Tibial artery (tissue), 4 donors: ENCODE measurements at places on chromosomes 16 and 17.
A peak's percentile ranks its signal among the peaks of the same experiment; 100 is the strongest.

DNA sequence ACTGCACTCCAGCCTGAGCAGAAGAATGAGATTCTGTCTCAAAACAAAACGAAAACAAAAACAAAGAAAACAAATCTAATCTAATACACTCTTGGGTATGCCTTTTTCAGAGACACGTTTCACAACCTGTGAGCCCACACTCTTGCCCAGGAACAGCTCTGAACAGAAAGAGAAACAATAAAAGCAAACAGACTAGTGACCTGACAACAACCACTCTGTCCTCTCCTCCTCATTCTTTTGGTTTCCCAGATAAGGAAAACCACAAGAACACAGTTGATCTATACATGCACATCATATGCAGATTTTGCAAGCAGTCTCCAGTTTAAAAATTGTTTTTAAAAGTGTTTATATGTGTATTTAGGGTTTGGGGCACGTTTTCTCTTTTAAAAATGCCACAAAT is 1.3 kb downstream of the MKS1 start:
- no peak overlapping the region for H3K27ac ChIP-seq
- no peaks in the 10 kb centered on the region for H3K27me3 ChIP-seq
- peaks cover 10% of the 10 kb centered on the region for H3K4me1 ChIP-seq
- peaks cover 13% of the 10 kb centered on the region for H3K36me3 ChIP-seq
- H3K4me3 ChIP-seq = no peak overlapping the region

DNA sequence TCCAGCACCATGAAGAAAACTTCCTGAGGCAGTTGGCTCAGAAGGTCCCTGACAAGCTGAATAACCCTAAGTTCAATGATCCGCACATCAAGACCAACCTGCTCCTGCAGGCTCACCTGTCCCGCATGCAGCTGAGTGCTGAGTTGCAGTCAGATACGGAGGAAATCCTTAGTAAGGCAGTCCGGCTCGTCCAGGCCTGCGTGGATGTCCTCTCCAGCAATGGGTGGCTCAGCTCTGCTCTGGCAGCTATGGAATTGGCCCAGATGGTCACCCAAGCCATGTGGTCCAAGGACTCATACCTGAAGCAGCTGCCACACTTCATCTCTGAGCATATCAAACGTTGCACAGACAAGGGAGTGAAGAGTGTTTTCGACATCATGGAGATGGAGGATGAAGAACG is 88.4 kb upstream of the SMURF2 start:
- DNase-seq = no peak
- no peak overlapping the region for H3K27ac ChIP-seq
- peaks cover 39% of the 10 kb centered on the region for H3K36me3 ChIP-seq
- H3K4me1 ChIP-seq = no peaks in the 10 kb centered on the region
- H3K4me3 ChIP-seq = no peak overlapping the region

GRCh38 chr17:36057911-36058310 is 6.2 kb upstream of the CCL18 start:
- no peak for DNase-seq
- H3K27ac ChIP-seq = no peak overlapping the region
- no peaks in the 10 kb centered on the region for H3K36me3 ChIP-seq
- H3K4me3 ChIP-seq = no peak overlapping the region
- H3K27me3 ChIP-seq = no peaks in the 10 kb centered on the region

DNA sequence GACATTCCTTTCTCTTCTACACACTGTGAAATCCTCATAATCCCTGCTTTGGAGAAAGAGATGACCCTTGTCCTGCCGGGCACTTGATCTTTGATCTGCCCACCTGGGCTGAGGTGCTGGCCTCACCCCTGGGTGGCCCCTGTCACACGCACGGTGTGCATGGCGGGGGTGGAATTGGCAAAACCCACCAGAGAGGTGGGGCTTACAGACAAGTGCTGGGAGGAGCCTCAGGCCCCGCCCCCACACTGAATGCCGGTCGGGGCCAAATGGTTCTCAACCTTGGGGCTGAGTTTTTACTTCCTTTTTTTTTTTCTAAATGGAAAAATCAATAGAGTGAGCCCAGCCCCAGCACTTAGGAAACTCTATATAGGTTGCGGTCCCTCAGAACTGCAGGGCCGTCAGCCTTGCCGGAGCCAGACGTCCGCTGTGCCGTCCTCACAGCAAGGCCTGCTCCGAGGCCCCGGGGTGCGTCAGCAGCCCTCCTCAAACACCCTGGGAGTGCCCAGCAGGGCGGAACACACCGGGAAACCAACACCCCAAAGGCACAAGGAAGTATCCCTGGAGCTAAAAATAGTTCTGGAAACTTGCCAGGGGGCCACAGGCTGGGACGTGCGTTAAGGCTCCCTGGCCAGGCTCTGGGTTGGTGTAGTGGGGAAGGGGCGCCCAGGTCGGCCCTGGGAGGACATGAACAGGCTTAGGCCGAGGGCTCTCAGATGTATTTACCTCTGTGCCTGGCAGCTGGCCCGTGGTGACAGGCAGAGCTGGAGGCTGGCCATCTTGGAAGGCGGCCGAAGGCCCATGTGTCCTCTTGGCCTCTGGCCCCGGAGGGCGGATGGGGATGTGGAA is 11.0 kb downstream of the GPRC5C start:
- peak overlapping the region; percentile 15 for H3K4me3 ChIP-seq
- H3K27ac ChIP-seq = peak overlapping the region; percentile 85
- H3K27me3 ChIP-seq = no peaks in the 10 kb centered on the region
- peaks cover 69% of the 10 kb centered on the region for H3K4me1 ChIP-seq
- peak; percentile 89 for DNase-seq

GRCh38 chr17:79923974-79924638 is 84.9 kb upstream of the CBX4 start:
- DNase-seq = no peak
- no peak overlapping the region for H3K27ac ChIP-seq
- H3K4me3 ChIP-seq = no peak overlapping the region
- H3K4me1 ChIP-seq = no peaks in the 10 kb centered on the region

DNA sequence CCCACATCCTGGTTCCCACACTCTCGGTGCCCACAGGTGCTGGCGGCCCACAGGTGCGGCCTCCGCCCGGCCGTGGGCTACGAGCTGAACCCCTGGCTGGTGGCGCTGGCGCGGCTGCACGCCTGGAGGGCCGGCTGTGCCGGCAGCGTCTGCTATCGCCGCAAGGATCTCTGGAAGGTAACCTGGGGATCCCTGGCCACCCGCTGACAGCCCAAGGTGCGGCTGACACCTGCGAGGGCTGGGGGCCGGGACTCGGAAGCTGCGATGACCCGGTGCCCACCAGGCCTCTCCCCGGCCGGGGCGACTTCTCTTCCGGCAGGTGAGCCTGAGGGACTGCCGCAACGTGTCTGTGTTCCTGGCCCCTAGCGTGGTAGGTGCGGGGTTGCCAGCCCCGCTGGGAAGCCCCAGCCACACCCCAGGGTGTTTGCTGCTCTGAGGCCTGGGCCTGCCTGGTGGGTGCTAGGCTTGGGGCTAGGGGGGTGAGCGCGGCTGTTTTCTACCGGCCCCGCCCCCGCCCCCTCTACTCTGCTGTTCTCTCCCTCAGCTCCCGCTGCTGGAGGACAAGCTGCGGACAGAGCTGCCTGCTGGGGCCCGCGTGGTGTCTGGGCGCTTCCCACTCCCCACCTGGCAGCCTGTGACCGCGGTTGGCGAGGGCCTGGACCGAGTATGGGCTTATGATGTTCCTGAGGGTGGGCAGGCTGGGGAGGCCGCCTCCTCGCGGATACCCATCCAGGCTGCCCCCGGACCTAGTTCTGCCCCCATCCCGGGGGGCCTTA is 1.0 kb downstream of the ANTKMT start:
- H3K36me3 ChIP-seq = no peaks in the 10 kb centered on the region
- no peak for DNase-seq
- peak overlapping the region; percentile 77 for H3K27ac ChIP-seq
- peaks cover 44% of the 10 kb centered on the region for H3K4me1 ChIP-seq

DNA sequence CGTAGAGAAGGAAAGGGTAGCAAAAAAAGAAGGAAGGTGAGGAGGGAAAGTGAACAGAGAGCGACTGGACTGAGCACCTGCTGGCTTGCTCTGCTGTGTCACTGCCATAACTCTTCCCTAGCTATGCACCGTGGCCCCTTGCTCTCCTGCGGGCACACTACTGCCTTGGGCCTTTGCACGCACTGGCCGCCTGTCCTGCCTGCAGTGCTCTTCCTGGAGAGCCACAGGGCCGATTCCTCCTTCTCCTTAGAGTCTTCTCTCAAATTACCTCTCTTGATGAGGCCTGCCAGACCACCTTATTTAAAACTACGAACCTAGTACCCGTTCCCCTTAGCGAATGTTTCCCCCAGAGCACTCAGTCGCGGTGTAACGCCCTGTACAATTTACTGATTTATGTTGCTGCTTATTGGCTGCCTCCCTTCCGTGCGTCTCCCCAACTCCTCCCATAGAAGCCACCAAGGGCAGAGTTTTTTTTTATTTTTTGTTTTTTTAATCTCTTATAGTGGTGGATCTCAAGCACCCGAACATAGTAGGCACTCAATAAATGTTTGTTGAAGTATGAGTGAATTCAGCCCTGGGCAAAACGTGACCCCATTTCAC is 70.3 kb downstream of the RAI1 start:
- H3K4me1 ChIP-seq = peaks cover 35% of the 10 kb centered on the region
- H3K27me3 ChIP-seq = no peaks in the 10 kb centered on the region
- peak overlapping the region; percentile 77 for H3K27ac ChIP-seq
- peak overlapping the region; percentile 52 for H3K4me3 ChIP-seq
- no peak for DNase-seq

DNA sequence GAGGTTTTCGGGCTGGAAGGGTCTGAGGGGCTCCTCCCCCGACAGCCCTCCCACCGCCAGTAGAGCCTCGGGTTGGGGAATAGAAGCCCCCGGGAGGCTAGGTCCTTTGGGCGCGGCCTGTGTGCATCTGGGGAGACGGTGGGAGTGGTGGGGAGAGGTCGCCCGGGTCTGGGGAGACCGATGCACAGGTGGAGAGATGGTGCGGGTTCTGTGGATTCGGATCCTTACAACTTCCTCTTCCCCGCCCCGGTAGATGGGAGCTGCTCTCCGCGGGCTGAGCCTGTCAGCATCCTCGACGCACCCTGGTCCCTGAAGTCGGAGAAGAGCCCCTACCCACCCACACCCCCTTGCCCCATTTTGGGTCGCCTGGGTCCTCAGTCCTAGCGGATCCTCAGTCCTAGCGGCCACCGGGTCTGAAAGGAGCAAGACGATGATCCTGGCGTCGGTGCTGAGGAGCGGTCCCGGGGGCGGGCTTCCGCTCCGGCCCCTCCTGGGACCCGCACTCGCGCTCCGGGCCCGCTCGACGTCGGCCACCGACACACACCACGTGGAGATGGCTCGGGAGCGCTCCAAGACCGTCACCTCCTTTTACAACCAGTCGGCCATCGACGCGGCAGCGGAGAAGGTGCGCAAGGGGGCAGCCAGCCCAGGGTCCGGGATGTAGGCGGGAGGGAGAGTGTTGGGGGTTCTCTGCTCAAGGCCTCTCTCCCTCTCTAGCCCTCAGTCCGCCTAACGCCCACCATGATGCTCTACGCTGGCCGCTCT is 790 bp downstream of the BCKDK start:
- H3K27ac ChIP-seq = peak overlapping the region; percentile 94
- peaks cover 23% of the 10 kb centered on the region for H3K4me1 ChIP-seq
- DNase-seq = no peak
- peak overlapping the region; percentile 93 for H3K4me3 ChIP-seq
- peaks cover 37% of the 10 kb centered on the region for H3K36me3 ChIP-seq

DNA sequence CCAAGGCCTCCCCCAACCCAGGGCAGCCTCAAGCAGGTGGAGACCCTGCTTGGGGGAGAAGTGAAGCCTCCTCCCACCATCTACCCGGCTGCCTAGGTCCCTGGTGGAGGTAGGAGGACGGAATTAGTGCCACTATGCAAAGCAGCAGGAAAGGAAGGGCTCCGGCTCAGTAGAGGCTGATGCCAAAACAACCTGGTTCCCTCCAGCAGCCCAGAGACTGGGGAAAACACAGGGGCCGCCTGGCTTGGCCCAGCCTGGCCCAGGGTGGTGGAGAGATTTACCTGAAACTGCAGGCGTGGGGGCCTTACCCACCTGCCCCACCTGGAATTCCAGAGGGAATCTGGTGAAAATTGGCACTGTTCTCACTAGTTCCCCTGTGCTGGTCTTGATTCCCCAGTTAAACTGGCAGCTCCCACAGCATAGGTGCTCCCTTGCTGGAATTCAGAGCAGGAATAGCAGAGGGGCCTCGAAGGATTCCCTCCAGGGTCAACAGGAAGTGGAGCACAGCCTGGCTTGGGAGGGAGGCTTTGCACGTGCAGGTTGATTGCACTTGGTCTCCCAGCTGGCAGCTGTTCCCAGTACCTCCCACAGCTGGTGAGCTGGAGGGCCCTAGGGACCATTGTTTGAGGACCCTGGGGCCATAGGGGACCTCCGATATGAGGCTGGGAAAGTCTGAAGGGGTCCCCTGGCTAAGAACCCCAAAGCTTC is 4.5 kb downstream of the CD79B start:
- no peaks in the 10 kb centered on the region for H3K36me3 ChIP-seq
- no peak overlapping the region for H3K4me3 ChIP-seq
- no peak for DNase-seq
- H3K27ac ChIP-seq = no peak overlapping the region

GRCh38 chr16:15792563-15792971 is 64.3 kb downstream of the MYH11 start:
- no peak overlapping the region for H3K4me3 ChIP-seq
- peaks cover 53% of the 10 kb centered on the region for H3K36me3 ChIP-seq
- no peaks in the 10 kb centered on the region for H3K27me3 ChIP-seq
- peak overlapping the region; percentile 74 for H3K27ac ChIP-seq
- DNase-seq = no peak

GRCh38 chr16:65429504-65430181 is 307.8 kb upstream of the CDH11 start:
- no peak overlapping the region for H3K4me3 ChIP-seq
- no peaks in the 10 kb centered on the region for H3K4me1 ChIP-seq
- H3K27ac ChIP-seq = no peak overlapping the region
- no peak for DNase-seq

GRCh38 chr16:24936151-24936550 is 79.0 kb downstream of the ARHGAP17 start:
- H3K36me3 ChIP-seq = peaks cover 75% of the 10 kb centered on the region
- H3K27ac ChIP-seq = no peak overlapping the region
- H3K4me1 ChIP-seq = no peaks in the 10 kb centered on the region
- H3K27me3 ChIP-seq = no peaks in the 10 kb centered on the region

- peak; percentile 50 for DNase-seq
- H3K36me3 ChIP-seq = no peaks in the 10 kb centered on the region
- H3K4me1 ChIP-seq = peaks cover 3% of the 10 kb centered on the region
- H3K4me3 ChIP-seq = no peak overlapping the region
- no peak overlapping the region for H3K27ac ChIP-seq
- H3K27me3 ChIP-seq = no peaks in the 10 kb centered on the region
Observed at GRCh38 chr17:9361188-9361955, 214.2 kb downstream of the STX8 start.
